Left ventricle myocardium superior (tissue), 1 donor: ENCODE measurements at places on chromosomes 4 and X.

- DNase-seq, result no peak
Observed at GRCh38 chr4:152678841-152679240, 956 bp downstream of the TMEM154 start.

DNA sequence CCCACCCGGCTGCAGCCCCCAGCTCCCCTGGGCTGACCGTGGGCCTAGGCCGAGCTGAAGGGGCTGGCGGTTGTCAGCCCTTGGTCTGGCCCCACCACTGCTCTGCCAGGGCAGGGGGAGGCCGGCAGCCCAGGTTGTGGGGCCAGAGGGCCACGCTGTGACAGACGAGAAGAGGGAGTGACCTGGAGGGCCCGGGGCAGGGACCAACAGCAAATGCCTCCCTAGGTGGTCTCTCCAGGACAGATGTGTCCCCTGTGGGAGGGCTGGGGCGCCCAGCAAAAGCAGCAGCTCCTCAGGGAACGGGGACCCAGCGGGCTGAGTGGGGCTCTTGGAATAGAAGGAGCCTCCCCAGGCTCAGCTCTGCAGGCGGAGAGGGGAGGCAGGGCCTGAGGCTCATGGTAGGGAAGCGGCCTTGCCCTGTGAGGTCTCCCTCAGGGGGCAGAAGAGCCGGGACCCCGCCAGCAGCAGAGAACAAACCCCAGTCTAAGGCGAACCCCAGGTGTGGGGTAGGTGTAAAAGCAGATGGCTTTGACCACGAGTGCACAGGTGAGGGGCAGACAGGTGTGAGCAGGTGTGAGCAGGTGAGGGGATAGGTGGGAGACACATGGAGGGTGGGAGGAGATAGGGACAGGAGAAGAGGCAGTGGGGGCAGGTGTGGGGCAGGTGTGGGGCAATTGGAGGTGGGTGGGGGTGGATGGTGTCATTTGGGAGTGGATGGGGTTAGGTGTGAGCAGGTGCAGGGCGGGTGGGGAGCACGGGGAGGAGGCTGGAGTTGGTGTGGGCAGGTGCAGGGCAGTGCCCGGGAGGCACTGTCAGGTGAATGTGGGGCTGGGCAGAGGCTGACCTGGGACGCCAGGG lies 34.1 kb upstream of the SPON2 start:
- DNase-seq, result peak; percentile 29

GRCh38 chr4:130124066-130124465 lies 1028.1 kb downstream of the C4orf33 start:
- DNase-seq, result no peak

- no peak for DNase-seq
Observed at GRCh38 chrX:97397371-97397770, 513.7 kb downstream of the RPA4 start.

GRCh38 chr4:45778514-45778913 lies 345.3 kb downstream of the GABRG1 start:
- no peak for DNase-seq

DNA sequence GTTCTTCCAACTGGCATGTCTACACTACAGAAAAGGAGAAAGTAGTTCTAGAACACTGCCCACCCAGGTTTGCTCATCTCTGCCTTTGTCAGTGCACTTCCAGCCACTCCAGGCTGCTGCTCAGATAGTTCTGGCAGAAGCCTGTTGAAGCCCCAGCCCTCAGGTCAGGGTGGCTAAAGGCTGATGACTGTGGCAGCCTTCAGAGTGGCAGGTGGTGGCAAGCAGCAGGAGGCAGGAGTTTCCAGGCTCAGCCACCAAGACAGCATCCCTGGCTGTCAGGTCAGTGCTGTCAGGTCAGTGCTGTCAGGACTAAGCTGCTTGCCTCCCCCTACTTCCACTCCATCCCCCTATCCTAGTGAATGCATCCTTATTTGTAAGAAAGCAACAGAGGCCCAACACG lies 100.4 kb downstream of the MAMLD1 start:
- no peak for DNase-seq

DNA sequence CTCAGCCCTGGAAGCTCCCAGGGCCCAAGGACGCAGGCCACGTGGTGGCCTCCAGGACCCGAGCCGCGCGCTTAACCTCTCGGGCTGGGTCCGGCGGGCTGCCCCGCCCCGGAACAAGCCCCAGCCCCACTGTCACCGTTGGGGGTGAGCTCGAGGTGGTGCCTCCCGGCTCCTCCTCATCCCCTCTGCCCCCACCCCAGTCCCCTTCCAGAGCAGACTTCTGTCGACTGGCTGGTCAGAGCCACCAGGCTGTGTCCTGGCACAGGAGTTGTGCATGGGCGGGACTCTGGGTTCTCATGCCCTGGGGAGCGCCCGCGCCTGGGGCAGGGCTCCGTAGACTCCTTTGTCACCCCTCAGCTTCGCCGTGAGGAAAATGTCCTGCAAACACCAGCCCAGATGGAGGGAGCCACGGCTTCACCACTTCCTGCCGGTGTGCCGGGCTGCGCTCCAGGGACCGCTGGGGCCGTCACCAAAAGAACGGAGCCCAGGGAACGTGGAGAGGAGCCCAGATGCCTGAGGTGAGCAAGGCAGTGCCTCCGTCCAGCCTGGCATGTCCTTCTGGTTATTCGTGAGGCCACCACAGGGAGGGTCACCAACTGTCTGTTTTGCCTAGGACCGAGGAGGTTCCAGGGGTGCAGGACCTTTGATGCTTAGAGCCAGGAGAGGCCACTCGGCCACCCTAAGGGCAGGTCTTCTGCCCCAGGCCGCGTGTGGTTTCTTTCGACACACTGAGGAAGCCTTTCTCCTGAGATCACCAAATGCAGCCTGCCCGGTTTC lies 7.1 kb upstream of the RGS12 start:
- no peak for DNase-seq

DNA sequence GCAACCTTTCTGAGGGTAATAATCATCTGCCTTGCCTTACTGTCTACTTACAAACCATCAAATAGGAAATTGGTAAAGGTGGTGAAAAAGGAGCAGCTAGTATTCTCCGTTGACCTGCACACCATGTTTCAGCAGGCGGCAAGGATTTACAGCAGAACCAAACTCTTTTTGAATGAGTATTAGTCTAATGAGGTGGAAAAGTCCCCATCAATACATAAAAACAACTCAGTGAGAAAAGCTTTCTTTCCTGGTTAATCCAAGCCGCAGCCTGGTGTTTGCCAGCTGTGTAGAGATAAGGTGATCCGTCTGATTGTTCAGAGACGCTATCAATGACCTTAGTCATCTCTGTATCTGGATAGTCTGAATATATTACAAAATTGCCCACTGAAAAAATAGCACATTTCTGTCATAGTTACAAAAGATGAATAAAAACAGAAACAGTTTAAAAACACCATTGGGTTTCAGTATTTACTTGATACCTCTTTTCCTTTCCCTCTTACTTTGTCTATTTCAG lies 110.4 kb upstream of the TBC1D9 start:
- no peak for DNase-seq

DNA sequence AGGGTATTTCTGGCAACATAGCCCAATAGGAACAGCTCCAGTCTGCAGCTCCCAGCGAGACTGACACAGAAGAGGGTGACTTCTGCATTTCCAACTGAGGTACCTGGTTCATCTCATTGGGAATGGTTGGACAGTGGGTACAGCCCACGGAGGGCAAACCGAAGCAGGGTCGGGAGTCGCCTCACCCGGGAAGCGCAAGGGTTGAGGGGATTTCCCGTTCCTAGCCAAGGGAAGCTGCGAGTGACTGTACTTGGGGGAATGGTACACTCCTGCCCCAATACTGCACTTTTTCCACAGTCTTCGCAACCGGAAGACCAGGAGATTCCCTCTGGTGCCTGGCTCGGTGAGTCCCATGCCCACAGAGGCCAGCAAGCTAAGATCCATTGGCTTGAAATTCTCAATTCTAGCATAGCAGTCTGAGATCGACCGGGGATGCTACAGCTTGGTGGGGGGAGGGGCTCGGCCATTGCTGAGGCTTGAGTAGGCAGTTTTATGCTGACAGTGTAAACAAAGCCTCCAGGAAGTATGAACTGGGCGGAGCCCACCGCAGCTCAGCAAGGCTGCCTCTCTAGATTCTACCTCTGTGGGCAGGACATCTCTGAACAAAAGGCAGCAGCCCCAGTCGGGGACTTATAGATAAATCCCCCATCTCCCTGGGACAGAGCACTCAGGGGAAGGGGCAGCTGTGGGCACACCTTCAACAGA lies 14.0 kb upstream of the ADAD1 start:
- peak; percentile 18 for DNase-seq

GRCh38 chr4:18611026-18611425 lies 589.5 kb upstream of the LCORL start:
- DNase-seq, result no peak

GRCh38 chr4:1058198-1058996 lies 47.0 kb downstream of the FGFRL1 start:
- peak; percentile 51 for DNase-seq

DNA sequence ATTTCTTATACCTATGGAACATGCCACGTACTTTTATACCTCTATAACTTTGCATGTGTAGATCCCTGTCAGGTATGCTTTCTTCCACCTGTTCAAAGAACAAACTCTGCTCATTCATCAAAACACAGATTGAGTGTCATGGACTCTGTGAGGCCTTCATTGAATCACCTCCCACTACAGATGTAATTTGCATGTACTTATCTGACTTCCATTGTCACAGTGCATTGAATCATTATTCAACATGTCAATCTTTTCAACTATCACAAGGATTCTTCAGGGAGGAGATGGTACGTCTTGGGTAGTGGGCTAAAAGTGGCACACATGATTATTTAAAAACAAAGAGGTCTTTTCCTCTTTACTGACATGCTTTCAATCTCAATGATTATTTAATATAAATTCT lies 24.1 kb downstream of the SPOCK3 start:
- DNase-seq, result no peak

DNA sequence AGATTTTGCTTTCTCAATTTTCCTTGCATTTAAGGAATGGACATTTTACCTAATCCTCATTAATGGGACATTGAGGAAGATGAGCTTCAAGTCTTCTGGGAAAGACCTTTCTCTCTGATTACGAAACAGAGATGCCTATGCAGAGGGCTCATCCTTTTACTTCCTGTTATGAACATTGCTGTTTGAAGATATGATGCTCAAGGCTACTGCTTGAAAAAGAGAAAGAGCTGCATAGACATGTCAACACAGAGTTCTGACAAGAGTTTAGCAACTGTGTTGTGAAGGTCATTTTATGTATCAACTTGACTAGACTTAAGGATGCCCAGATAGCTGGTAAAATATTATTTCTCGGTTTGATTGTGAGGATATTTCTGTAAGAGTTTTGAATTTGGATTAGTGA lies 13.8 kb upstream of the GNPDA2 start:
- no peak for DNase-seq

- DNase-seq, result no peak
Observed at GRCh38 chrX:14927401-14927800, 54.2 kb downstream of the MOSPD2 start.

DNA sequence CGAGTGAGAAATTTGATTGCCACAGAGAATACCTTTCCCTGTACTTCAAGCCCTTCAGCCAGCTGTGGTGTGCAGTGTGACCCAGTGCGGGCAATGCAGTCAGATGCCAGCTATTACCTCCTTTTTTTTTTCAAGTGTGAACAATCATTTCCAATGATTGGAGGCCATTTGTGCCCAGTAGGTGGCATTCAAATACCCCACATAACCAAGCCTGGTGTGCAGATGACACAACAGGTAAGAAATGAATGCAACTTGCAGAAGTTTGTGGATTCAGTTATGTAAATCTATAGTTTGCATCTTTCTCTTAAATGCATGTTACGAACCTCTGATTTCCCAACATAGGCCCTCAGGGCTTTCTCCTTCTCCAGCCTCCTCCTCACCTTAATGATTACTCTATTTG lies 98.0 kb downstream of the CLCN4 start:
- DNase-seq, result no peak
